ENCODE measurements at places on chromosomes 2 and 18.
A peak's percentile ranks its signal among the peaks of the same experiment; 100 is the strongest.

- DNase-seq: no peak
These were observed 493.7 kb upstream of the HS6ST1 start for GRCh38 chr2:128812183-128812940.

GRCh38 chr18:75074196-75075015 lies 134.5 kb downstream of the PTGR3 start:
- DNase-seq: no peak

DNA sequence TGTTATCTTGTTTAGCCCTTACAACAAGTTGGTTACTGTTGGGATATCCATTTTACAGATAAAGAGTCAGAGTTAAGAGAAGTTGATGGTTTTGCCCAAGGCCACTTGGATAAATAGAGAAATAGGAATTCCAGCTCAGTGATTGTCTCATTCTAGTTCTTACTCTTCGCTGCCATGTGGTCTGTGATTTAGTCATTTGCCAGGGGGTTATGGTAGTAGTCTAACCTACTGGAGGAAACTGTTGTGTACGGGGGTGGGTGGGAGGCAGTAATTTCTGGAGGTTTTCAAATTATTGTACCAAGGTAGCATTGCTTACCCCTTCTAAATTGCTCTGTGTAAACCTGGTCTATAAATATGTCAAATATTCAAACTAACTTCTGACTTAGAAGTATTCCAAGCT lies 110.4 kb downstream of the MAP2 start:
- DNase-seq: no peak

- no peak for DNase-seq
These were observed 226.5 kb downstream of the SEPTIN10 start for GRCh38 chr2:109387221-109387735.

GRCh38 chr2:218229239-218229638 lies 12.2 kb downstream of the ARPC2 start:
- DNase-seq: peak; percentile 87

DNA sequence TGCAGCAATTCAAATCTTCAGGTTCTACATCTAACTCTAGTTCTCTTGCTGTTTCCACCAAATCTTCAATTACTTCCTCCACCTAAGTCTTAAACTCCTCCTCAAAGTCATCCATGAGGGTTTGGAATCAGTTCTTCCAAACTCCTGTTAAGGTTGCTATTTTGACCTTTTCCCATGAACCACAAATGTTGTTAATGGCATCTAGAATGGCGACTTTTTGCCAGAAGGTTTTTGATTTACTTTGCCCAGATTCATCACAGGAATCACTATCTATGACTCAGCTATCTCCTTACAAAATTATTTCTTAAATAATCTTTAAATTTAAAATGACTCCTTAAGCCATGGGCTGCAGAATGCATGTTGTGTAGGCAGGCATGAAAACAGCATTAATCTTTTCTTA lies 368.9 kb upstream of the TNP1 start:
- no peak for DNase-seq

DNA sequence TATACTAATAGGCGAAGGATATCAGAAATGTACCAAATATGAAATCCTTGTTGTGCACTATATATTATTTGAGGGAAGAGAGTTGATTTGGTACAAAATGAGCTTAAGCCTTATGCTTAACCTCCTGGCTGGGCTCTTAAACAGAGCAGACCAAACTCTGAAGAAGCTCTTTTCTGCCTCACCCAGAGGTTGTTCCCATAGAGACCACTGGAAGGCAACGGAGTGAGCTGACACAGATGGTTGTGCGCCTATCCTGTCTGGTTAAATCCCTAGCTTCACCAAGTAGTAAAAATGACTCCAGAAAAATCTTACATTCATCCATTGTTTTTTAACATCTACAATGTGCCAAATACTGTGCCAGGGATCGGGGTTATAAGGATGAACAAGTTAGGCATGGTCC lies 55.9 kb upstream of the NOL4 start:
- DNase-seq: no peak

DNA sequence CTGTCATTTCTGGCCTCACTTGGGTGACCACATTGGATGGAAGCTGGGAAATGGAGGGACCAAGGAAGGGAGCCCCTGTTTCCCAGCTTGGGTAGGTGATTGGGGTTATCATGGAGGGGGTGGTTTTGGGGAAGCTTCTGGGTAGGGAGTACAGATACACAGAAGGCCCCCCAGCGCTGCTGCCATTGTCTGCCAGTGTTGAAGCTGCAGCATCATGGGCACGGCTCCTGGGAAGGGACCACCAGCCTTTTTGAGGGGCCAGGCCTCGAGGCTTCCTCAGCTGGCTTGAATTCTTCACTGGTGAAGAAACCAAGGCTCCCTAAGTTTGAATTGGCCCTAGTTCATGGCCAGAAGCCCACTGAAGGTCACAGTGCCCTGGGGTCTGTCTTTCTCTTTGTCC lies 25.2 kb downstream of the SH3RF3 start:
- no peak for DNase-seq

DNA sequence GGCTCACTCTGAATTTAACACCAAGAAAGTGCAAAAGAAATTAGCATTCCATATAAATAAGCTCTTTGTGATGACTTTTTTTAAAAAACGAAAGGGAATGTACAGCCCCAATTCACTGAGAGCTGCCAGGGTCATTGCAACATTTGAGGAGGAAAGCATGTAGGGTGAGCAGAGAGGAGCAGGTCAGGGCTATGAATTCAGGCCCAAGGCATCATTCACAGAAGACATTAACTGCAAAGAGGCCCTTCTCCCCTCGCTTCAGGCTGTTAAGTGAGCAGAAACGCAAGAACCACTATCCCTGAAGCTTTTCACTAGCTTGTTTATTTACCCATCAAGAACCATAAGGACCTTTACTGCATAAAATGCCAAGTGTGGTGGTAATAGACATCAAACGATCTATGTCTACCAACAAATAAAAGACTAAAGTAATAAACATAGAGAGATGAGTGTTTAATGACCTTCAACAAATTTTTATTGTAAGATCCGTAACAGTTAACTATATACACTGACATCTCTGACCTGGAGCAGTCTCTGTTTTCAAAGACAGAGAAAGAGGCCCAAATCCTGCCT lies 333.1 kb upstream of the HNRNPA3 start:
- DNase-seq: no peak

GRCh38 chr2:108908713-108909070 lies 80.3 kb downstream of the EDAR start:
- DNase-seq: no peak

Measured in foreskin fibroblast (primary cell).